ENCODE measurements at places on chromosomes 12 and 14.

DNA sequence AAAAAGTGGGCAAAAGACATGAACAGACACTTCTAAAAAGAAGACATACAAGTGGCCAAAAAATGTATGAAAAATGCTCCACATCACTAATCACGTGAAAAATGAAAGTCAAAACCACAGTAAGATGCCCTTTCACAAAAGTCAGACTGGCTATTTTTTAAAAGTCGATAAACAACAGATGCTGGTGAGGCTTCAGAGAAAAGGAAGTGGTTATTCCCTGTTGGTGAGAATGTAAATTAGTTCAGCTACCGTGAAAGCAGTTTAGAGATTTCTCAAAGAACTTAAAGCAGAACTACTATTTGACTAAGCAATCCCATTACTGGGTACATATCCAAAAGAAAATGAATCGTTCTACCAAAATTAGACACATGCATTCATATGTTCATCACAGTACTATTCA, 237.0 kb downstream of the KIF21A start:
- DNase-seq, result no peak

DNA sequence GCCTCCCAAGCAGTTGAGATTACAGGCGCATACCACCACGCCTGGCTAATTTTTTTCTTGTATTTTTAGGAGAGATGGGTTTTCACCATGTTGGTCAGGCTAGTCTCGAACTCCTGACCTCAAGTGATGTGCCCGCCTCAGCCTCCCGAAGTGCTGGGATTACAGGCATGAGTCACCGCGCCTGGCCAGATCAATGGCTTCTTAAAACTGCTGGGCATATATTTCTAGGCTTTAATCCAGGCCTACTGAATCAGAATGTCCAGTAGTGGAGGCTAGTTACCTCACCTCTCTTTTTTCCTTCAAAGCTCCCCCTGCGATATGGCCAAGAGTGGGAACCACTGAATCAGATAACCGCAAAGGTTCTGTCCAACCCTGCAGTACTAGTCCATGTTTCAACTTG, 17.1 kb downstream of the POU6F1 start:
- DNase-seq, result no peak

DNA sequence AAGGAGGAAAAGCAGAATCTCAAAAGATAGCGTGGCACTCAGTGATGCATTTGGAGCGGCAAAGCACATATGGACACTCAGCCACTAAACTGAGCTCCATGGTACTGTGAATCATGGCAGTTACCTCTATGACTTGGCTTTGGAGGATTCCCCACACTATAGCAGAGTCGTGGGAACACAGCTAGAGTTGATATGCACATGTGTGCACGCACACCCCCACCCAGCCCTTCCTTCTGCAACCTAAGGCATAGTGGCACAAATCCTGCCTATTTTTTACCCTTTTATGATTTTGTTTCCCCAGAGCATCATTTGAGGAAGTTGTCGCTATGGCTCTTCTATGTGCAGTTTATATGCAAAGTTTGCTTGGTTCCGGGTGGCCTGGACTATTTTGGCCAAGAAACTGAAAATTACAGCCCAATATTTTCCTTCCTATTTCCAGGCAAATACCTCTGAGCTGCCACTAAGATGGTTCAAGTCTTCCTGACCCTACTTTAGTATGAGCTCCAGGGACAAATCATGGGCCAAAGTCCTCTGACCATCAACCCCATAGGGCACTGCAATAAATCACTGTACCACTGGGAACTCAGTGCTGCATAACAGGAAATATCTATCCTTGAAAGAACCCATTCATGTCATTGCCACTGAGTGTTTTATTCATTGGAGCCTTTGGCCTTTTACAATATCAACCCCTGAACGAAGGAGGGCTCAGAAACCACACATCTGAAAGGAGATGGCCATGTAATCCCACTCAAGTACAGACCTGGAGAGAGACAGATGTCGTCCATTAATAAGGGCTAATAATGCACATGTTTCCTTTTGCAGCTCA, 177.5 kb downstream of the EGLN3 start:
- no peak for DNase-seq

DNA sequence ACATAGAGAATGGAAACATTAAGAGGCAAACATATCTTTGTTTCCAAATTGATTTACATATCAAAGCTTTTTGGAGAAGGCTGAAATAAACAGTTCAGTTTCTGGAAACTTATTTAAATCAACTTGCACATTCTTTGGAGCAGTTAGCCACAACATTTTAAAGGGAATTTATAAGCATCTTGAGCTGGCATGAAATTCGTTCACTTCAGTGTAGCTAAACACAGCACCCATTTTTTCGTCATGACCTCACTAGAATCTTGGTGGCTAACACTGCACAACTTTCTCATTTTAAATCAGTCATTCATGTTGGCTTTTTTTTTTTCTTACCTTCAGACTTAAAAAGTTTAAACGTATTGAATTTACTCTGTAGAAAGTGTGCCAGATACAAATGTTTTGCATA, 1139.9 kb upstream of the FLRT2 start:
- DNase-seq, result no peak

GRCh38 chr12:9707864-9708808, 24.8 kb downstream of the CLECL1 start:
- DNase-seq, result peak; percentile 49

- DNase-seq, result no peak
Measured at GRCh38 chr12:122788387-122788786, 14.0 kb downstream of the CCDC62 start.

All from nephron progenitor cell (in vitro differentiated cells).